ENCODE measurements at places on chromosomes 4 and X. TPM values are rescaled to one million over a fixed set of nuclear protein-coding genes. Genes with fewer than 3 reads are reported as not detected.

Gene CXXC4
- not detected for total RNA-seq

Gene NEUROG2
- 0.26 TPM for total RNA-seq

Gene BTC
- total RNA-seq = not detected

Gene BMPR1B
- total RNA-seq = not detected

Gene PGAM4
- total RNA-seq = not detected
